ENCODE measurements at places on chromosomes 4 and X.

DNA sequence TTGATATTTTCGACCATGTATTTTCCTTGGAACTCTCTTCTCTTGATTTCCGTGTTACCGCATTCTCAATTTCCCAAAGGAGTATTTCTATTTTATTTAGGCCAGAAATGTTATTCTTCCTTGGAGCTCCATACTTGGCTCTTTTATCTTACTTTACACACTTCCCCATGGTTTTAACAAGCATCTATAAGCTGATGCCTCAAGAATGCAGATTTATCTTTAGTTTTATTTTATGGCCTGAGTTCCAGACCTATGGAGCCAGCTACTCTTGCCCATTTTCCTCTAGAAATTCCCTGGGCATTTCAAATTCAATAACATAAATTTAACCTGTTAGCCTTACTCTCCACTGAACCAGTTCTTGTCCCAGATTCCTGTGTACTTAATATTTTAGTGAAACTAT lies 43.7 kb downstream of the SULT1E1 start:
- no peak for DNase-seq

DNA sequence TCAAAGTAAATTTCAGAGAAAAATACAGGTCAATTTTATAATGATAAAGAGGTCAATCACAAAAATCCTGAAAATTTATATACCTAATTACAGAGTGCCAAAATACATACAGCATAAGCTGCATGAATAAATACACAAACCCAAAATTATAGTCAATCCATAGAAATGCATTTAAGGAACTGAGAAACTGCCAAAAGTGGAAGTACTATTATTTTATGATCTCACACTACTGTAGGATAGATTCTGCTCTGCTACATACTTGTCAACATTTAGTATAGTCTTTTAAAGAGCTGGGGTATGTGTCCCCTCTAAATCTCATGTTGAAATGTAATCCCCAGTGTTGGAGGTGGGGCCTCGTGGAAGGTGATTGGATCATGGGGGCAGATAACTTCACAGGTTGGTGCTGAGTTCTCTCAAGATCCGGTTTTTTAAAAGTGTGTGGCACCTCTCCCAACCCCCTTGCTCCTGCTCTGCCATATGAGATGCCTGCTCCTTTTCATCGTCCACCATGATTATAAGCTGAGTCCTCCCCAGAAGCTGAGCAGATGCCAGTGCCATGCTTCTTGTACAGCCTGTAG lies 31.8 kb downstream of the CHIC2 start:
- DNase-seq, result no peak

DNA sequence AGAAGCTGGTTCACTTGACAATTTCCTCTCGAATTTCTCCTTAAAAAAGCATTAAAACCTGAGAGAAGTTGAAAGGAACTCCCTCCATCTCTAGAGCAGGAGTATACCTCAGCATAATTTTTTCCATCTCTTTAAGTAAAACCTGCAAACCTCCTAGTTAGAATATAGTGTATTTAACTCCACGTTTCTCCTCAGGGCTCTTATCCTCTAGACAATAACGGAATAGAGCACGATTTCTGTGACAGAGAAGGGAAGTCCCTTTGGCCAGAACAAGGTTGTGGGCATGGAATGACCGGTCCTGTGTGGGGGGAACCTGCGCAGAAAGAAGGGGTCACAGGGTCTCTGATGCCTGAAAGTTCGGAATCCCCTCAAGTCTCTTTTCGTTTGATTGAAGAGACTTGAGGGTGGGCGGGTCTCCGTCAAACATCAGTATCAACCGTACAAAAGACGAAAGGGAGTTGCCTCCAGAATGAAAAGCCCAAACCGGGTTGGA lies 697 bp downstream of the ZNF280C start:
- no peak for DNase-seq

GRCh38 chr4:1625600-1626138 lies 58.4 kb downstream of the FAM53A start:
- no peak for DNase-seq

DNA sequence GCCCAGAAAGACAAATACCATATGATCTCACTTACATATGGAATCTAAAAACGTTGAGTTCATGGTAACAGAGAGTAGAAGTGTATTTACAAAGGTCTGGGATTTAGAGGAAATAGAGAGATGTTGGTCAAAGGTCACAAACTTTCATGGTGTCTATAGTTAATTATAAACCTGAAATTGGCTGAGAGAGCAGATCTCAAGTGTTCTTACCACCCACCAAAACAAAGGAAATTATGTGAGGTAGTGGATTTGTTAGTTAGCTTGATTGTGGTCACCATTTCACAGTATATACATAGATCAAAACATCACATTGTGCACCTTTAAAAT lies 186.8 kb downstream of the NWD2 start:
- no peak for DNase-seq

DNA sequence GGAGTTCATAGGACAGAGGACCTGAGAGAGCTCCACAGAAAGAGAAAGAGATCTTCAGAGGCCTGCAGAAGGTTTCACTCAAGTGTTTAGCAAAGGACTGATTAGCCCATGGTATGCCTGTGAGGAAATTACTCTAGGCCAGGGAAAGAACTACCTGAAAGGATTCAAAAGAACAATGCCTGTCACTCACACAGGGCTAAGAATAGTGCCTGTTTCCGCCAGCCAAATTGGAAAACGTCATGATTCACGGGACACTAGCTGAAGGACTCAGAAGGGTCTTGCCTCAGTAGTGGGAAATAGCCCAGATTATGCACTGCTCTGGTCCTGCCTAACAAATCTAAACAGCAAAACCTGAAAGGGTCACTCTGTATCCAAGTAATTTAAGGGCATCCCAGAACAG lies 21.1 kb downstream of the SYTL4 start:
- no peak for DNase-seq

DNA sequence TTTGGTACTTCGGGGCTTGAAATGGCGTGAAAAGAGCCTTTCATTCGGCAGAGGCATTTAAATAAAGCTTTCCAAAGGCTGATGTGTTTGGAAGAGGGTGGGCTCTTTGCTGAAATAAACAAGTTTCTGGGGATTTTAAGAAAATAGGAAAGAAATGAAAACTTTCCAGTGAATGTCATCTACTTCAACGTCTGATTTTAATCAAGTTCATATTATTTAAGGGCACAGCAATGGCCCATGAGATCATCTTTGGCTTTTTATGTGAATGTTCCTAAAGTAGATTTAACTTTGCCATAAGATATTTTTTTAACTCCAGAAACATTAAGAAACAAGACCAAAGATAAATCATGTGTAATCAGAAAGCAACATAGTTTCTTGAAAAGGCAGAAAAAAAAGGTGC lies 69.8 kb upstream of the TTC29 start:
- no peak for DNase-seq

GRCh38 chr4:141047228-141047884 lies 85.9 kb downstream of the RNF150 start:
- DNase-seq, result no peak

GRCh38 chrX:36348509-36348908 lies 429.0 kb downstream of the CFAP47 start:
- no peak for DNase-seq

DNA sequence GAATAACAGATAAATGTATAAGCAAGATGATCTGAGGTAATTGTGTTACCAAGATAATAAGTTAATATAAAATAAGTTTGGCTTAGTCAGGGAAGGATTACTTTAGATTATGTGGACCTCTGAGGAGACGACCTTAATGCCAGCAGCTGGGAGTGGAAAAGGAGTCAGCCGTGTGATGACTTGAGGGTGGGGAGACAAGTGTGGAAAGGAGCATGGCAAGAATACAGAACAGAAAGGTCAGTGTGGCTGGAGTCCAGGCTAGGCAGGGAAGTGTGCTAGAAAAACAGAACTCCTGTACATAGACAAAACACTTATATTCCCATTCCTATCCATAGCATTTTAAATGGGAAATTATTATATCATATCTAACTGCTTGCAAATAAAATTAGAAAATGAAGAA lies 138.8 kb downstream of the PDLIM5 start:
- DNase-seq, result no peak

GRCh38 chr4:113893546-113893945 lies 85.9 kb downstream of the ARSJ start:
- DNase-seq, result no peak

GRCh38 chr4:164779811-164780216 lies 25.9 kb downstream of the SMIM31 start:
- peak; percentile 14 for DNase-seq

GRCh38 chrX:40863671-40864070 lies 128.3 kb upstream of the MED14 start:
- DNase-seq, result no peak

DNA sequence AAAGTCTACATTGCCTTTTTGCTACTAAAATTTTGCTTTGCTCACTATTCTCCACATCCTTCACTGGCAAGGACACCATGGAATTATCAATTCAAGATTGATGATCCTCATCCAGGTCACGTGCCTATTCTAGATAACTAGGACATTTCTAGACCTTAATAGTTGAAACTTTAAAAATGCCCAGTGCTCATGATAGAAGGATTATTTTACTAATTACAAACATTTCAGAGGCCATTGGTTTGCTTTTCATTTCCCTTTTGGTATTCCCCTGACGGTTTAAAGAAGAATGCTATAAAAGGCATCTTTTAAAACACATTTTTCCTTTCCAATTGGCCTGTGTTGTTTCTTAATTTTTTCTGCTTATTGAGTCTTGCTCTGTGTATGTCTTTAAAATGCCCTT lies 249.4 kb downstream of the NDST4 start:
- no peak for DNase-seq

GRCh38 chr4:154329268-154329868 lies 162.2 kb downstream of the DCHS2 start:
- DNase-seq, result no peak

- DNase-seq, result no peak
Measured at GRCh38 chr4:113555868-113556267, 205.7 kb downstream of the CAMK2D start.

DNA sequence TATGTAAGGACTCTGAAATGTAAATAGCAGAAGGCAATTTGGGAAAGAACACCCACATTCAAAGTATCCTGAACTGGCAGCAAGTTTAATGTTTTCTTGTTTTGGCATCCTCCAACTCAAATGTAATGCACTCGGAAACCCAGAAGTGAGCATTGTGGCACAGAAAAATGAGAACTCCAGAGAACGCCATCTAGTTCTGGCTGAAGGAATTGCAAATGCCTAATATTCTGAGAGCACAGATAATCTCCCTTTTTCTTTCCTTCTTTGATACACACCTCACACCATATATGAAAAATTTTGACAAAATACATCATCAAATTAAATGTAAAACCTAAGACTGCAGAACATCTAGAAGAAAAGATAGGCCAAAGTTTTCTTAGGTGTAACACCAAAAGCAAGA lies 52.1 kb downstream of the PWWP3B start:
- DNase-seq, result no peak

DNA sequence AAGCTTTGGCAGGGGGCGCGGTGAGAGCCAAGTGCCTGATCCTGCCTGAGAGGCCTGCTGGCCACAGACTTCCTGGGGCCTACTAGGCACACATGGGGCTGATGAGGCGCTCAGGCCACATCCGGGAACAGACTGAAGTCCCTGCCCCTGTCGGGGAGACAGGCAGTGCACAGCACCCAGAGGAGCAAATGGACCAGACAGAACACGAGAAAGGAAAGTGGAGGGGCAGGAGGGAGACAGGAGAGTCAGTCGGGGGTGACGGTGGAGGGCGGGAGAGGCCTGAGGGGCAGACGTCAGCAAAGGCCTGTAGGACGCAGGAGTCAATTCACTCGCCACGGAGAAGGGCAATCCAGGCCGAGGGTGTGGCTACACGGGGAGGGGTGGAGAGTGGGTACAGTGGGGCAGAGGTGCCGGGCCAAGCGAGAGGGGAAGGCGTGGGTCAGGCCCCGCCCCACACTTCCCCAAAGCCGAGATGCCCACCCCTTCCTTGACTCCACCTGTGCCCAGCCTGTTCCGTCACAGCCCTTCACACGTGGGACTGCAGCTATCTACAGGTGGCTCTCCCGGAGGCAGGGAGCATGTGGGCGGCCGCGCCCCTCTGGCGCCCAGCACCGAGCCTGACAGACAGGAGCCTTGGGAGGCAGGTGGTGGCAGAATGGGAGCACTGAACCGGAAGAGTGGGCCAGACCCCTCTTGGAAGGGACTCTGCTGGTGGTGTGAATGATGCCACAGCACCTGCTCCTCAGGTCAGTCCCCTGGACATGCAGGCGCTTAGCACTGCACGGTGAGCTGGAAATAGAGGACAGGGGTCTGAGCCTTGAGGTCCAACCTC lies 20.5 kb downstream of the NOP14 start:
- DNase-seq, result no peak

DNA sequence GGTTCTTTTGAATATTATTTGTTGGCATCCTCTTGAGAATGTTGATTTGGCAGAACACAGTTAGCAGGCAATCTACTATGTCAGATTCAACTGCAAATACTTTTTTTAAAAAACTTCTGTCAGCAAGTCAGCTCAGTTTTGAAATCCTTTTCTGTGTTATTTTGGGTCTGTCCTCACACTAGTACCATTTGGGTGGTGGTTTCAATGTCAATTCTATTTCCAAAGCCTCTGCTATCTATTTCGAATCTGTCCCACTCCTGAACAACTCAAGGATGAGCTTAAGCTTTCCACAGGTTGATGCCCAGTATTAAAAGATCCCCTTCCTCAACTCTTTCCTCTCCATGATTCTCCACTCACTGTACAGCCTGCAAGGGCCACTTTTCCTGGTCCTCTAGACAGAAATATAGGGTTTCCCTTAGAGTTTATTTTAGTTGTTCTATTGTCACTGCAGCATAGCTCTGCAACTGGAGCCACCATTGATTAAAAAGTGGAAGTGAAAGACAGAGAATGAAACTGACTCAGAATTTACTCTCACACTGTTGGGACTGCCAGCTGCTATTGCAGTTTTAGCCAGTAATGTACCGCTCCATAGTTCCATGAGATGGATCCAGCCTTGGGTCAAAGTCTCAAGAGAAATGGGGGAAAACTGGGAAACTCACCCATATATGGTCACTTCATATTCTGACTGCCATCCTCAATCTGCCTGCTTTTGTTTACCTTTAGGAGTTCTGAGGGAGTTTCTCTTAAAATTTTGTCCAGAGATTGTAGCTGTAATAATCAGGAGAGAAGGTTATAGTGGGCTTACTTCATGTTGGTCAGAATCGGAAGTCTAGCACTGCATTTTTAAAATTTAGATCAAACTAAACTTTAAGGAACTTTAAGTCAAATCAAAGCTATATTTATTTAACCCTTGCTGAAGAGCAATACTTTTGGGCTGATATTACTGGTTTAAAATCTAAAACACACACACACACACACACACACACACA lies 14.6 kb downstream of the HDX start:
- DNase-seq, result no peak

- DNase-seq, result no peak
Measured at GRCh38 chr4:74931376-74931775, 1.5 kb upstream of the PARM1 start.

- no peak for DNase-seq
Measured at GRCh38 chrX:111869639-111870034, 6.3 kb upstream of the TRPC5OS start.
